ENCODE measurements at places on chromosomes 4 and X.
A peak's percentile ranks its signal among the peaks of the same experiment; 100 is the strongest.

DNA sequence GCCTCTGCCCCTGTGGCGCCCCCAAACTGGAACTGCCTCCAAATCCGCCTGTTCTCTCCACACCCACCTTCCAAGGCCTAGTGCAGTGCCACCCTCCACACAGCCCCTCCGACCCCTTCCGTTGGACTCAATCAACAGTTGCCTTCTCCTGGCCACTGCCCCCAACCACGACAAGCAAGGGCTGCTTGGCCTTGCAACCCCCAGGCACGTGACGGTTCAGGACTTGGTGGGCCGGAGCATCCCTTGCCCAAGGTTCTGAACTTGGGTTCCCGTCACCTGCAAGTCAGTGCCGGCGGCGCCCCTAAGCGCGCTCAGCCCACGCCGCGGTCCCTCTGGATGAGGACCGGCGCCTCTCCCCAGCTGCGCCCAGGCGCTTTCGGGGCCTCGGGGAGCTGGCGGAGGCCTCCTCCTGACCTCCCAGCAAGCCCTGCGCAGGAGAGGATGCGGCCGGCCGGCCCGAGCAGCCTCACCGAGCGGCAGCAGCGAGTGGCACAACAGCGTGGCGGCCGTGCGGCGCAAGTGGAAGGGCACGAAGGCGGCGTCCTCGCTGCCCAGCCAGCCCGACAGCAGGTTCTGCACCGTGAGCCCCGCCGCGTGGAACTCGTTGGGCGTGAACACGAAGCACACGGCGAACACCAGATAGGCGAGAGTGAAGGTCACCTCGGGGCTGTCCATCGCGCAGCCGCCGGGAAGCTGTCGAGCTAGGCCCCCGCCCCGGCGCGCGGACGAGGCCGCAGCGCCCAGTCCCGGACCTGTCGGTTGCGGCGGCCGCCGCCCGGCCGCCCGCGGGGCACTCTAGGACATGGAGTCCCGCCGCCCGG, 750 bp downstream of the TMEM129 start:
- DNase-seq, result peak; percentile 37

DNA sequence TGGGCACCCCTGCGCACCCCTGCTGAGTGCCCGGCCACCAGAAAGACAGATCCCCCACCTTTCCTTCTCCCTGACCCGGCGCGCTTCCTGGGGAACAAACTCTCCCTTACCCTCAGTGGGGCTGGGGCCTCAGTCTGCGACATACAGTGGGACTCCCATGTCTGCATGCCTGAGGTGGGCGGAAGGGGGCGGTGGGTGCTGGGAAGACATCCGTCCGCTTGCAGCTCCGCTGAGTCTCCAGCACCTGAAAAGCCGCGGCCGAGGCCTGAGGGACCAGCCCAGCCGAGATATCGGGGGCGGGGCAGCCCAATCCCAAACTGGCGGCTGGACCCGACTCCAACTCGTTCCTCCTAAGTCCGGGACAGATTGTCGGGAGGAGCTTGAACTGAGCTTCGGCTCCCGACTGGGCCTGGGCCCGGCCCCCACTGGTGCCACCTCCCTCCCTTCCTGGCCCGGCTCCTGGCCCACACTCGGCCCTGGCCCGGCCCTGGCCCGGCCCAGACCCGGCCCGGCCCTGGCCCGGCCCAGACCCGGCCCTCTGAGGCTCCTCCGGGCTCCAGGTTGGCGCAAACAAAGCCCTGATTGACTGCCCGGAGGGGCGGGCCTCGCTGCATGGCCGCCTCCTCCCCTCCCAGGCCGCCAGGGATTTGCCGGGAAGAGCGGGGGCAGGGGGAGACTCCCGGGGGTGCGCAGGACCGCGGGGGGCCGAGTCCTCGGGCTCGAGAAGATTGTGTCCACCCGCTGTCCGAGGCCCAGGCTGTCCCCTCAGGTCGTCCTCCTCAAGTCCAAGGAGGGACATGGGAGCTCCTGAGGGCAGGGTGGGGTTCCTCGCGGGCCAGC, 877 bp upstream of the SLC16A2 start:
- DNase-seq, result peak; percentile 58

DNA sequence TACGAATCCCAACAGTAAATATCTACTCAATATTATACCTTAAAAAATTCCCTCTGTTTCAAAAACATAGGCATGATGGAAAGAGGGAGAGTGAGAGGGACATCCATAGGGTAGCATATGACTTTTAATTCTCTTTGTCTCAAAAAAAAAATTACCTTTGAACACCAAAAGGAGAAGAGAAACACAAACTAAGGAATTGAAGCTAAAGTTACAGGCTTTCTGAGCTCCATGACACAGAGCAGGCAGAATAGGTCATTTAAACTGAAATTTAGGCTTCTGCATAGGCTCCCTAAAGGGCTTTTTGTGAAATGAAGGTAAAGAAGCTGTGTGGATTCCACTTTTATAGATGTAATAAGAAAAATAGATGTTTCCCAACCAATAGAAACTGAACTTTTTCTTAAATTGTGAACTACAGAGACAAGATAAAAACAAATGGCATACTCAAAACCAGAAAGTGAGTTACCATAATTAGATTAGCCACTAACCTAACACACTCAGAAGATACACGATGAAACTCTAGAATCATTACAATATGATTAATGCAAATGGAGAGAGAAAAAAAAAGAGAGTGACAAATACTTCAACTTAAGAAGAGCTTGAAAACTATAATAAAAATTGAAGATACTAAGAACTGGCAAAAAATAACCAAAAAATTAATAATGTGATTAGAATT, 584.6 kb downstream of the GABRG1 start:
- no peak for DNase-seq

GRCh38 chr4:153782581-153782980, 6.3 kb downstream of the SFRP2 start:
- no peak for DNase-seq

GRCh38 chrX:129549124-129549523, 9.1 kb downstream of the OCRL start:
- DNase-seq, result no peak

GRCh38 chrX:134167591-134168203, 69.3 kb upstream of the CCDC160 start:
- DNase-seq, result no peak

DNA sequence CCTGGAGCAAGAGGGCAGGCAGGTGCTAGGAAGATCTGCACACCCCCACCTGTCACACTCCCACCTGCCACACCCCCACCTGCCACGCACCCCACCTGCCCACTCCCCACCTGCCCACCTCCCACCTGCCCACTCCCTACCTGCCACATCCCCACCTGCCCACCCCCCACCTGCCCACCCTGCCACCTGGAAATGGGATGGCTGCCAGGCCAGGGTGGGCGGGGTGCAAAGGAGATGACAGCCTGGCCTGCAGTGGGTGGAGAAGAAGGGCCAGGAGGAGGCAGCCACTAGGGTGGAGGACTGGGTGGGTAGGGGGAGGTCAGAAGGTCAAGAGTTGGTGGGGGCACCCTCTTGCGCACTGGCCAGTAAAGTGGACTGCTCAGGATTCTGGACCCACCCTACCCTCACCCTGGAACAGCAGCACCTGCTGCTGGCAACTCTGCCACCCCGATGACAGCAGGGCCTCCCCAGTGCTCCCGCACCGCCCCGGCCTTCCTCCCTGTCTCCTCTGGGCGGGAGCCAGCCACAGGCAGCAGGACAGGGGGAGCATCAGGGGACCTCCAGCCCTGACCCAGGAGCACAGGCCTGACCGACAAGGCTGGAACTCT, 66.8 kb upstream of the NKX1-1 start:
- no peak for DNase-seq

- DNase-seq, result no peak
Observed at GRCh38 chr4:122007016-122007415, 55.2 kb upstream of the TRPC3 start.

- no peak for DNase-seq
Observed at GRCh38 chr4:66691101-66691500, 854.2 kb downstream of the CENPC start.

- DNase-seq, result peak; percentile 69
Observed at GRCh38 chrX:24149351-24150050, at the start of gene ZFX. Gene ZFX, plus strand, starts transcription at chrX:24149729. Its CDS starts 23,014 bp downstream, at chrX:24172743.

DNA sequence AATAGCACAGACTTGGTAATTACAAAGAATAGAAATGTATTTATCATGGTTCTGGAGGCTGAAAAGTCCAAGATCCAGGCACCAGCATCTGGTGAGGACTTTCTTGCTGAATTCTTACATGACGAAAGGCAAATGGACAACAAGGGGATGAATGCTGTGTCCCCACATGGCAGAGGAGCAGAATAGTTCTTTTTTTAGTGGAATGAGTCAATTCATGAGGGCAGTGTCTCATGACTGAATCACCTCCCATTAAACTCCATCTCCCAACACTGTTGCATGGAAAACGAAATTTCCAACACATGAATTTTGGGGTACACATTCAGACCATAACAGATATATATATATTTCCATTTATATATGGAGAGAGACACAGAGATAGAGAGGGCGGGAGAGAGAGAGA, 628.3 kb downstream of the TRIML1 start:
- DNase-seq, result no peak

DNA sequence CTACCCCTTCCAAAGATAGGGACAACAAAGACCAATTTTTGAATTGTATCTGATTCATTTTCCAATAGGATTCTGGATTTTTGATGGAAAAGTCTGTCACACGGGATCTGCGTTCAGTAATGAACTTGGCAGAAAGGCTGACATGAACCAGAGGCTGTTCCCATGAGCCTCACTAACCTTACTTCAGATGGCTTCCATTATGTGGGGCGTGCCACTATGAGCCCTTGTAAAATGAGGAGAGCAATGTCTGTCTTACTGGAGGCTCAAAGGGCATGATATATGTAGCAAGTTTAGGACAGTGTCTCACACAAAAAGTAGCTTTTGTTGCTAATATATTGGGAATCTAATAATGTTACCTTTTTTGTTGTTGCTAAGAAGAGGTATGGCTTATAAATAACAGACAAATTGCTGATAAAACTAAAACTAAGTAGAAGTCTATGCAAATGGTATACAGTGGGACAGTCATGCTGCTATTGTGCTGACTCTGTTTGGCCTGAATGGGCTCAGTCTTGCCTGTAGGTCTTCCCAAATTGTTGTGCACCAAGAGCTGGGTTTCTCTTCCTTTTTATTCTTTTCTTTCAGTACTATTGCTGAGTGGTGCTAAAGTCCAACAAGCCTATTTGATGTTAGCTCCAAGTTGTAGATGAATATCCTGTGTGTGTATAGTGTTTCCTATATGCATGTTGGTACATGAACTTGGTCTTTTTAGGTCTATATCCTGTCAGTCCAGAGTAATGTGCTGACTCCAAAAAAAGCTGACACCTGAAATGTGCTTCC, 132.1 kb downstream of the SPRY1 start:
- DNase-seq, result no peak

DNA sequence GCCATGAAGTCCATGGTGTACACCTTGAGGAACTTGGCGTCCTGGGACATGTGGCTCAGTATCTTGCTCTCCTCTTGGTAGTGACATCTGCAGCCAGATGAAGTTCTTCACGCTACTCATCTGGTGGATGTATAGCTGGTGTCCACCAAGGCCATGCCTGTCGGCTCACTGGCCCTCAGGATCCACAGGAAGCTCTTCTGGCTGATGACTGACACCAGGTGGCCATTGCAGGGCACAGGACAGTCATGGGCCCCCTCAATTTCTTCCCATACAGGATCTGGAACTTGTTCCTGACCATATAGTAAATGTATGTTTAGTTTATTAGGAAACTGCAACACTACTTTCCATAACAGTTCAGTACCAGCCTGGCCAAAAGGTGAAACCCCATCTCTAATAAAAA, 10.3 kb upstream of the CLCN5 start:
- no peak for DNase-seq

GRCh38 chr4:183384983-183385382, 59.5 kb upstream of the CDKN2AIP start:
- DNase-seq, result no peak

DNA sequence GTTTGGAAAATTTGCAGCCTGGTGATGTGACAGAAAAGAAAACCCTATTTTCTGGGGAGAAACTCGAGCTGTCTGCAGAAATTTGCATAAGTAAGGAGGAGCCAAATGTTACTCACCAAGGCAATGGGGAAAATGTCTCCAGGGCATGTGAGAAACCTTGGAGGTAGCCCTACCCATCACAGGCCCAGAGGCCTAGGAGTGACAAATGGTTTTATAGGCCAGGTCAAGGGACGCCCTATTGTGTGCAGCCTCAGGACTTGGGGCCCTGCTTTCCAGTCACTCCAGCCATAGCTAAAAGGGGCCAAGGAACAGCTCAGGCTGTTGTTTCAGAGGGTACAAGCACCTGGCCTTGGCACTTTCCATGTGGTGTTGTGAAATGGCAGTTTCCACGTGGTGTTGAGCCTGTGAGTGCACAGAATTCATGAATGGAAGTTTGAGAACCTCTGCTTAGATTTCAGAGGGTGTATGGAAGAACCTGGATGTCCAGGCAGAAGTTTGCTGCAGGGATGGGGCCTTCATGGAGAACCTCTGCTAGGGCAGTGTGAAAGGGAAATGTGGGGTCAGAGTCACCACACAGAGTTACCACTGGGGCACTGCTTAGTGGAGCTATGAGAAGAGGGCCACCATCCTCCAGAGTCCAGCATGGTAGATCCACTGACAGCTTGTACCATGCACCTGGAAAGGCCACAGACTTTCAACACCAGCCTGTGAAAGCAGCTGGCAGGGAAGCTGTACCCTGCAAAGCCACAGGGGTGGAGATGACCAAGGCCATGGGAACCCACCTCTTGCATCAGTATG, 637.6 kb upstream of the EPHA5 start:
- DNase-seq, result no peak

- peak; percentile 34 for DNase-seq
Observed at GRCh38 chrX:9340598-9341290, 124.1 kb upstream of the TBL1X start.

GRCh38 chr4:65259296-65259695, 411.0 kb downstream of the EPHA5 start:
- no peak for DNase-seq

- DNase-seq, result no peak
Observed at GRCh38 chr4:1031346-1031745, 19.9 kb downstream of the FGFRL1 start.

DNA sequence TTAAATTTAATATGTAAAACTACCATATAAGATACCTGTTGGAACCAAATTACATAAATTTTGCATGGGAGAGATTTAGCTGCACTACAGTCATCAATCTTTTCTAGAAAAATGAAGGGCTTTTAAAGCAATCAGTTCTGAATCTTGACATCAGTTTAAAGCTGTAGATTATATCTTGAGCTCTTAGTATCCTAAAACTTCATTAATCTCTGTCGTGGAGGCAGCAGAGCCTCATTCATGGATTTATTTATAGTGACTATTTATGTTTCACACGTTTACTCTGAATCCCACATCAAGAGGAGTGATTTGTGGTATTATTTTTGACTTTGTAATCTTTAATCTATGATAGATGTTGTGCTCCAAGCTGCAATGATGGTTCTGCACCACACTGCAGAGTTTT, 175.9 kb downstream of the PDGFC start:
- no peak for DNase-seq

DNA sequence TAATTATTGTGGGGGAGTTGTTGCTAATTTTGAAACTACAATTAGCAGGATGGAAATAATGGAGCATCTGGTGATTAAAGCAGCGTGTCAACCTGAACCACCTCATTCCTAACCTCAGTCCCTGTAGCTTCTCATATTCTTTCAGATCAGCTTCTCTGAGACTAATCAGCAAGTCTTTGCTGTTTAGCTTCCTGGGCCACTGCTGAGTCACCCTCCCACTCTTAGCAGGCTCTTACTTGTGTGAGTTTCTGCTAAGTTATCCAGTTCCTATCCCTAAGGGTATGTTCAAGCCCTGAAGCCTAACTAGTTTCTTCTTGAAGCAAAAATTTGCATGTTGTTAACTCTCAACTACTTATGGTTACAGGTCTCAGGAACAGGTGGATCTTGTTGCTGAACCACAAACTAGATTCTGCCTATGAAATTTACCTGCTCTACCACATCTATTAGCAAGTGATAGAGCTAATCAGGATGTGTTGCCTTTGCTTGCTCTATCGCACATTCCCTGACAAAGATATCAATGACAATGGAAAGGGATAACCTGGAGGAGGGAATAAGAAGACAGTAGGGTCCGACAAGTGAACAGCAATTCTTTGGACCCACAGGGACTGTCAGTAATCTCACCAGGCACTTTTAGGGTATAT, 134.2 kb downstream of the EIF4E start:
- no peak for DNase-seq
